ENCODE measurements at places on chromosomes 1 and 21.

- DNase-seq, result no peak
These were observed 125.2 kb downstream of the ZNF648 start for GRCh38 chr1:181936269-181936668.

GRCh38 chr1:109864930-109865612 lies 45.6 kb upstream of the CSF1 start:
- DNase-seq, result no peak

- no peak for DNase-seq
These were observed 17.7 kb upstream of the SRSF10 start for GRCh38 chr1:23997812-23998211.

- no peak for DNase-seq
These were observed 25.1 kb downstream of the PLCH2 start for GRCh38 chr1:2501041-2501819.

GRCh38 chr21:29606613-29607012 lies 307.9 kb downstream of the BACH1 start:
- no peak for DNase-seq

- no peak for DNase-seq
These were observed 3.7 kb downstream of the OPRD1 start for GRCh38 chr1:28815533-28816185.
